ENCODE measurements at places on chromosomes 5 and 9.

GRCh38 chr5:94893412-94894135 is 275.1 kb downstream of the SLF1 start:
- peak; percentile 24 for DNase-seq

DNA sequence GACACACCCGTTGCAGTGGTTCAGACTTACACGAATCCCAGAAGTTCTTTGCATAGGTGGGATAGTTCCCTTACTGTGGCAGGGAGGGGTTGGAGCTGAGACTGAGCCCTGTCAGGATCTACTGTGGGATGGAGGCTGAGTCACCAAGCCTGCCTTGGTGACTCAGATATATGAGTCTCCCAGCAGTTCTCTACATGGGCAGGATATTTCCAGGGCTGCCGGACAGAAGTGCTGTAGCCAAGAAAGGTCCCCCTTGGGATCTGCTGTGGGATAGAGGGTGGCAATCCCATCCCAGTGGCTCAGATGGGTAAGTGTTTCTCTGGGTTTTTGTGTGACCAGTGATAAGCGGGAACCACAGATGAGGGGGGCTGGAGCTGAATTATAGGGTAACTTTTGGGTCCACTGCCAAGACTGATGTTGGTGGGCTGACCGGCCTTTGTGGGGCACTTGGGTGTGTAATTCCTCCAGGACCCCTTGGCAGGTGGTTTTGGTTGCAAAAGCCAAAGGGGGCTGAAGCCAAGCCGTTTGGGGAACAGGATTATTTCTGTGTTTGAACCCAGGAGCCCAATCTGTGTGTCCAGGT is 18.7 kb downstream of the XRCC4 start:
- no peak for DNase-seq

GRCh38 chr5:174759091-174759490 is 34.7 kb downstream of the MSX2 start:
- no peak for DNase-seq

DNA sequence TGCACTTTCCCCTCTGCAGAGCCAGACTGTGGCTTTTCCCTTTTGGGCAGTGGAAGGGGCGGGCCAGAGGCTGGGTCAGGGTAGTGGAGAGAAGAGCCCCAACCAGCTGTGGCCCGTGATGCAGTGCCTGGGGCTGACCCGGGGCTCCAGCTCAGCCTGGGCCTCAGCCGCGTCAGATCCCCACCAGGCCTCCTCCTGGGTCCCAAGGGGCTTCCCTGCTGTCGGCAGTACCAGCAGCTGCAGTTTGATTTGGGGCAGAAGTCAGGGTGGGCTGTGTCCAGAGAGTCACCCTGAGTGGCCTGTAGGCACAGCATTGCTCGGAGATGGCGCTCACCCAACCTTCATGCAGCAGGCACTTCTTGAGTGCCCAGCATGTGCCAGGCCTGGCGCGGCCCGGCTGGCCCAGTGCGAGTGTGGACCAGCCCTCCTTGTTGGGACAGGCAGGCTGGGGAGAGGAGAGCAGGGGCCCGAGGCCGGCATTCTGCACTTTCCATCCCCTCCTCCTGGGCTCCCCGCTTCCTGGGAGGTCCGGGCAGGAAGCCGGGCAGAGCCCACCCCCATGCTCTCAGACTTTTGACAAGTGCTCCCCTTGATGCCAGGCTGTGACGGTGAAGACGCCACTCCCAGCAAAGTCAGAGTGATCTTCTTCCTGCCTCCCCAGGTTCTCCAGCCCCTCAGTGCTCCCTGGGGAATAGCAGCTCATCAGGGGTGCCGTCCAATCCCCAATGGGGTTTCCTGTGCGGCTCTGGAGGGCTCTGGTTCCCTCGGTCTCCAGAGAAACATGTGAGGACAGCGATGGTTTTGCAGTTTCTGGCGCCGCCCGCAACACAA is 88.3 kb upstream of the COL5A1 start:
- DNase-seq = no peak

GRCh38 chr9:13480693-13481092 is 201.2 kb upstream of the MPDZ start:
- DNase-seq = no peak

DNA sequence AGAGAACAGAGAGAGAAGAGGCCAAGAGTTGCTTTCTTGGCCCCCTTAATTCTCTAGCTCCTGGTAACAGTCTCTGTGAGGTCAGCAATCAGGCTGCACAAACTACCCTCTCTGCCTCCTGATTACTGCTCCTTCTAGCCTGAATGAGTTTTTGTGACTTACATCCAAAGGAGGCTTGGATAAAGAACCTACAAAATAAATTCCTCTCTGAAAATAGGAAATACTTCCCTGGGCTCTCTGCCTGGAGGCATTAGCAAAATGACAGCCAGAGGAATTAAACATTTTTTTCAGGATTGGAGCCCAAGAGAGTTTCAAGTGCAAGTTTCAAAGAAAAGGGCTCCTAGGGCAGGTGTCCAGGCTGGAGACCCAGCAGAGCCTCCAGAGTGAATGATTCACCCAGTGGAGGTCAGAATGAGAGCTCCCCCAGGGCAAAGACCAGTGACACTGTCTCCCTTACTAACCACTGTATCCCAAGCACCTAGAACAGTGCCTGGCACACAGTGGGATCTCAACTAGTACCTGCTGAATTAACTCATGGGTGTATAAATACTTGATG is 162.5 kb downstream of the SPOCK1 start:
- DNase-seq = no peak

DNA sequence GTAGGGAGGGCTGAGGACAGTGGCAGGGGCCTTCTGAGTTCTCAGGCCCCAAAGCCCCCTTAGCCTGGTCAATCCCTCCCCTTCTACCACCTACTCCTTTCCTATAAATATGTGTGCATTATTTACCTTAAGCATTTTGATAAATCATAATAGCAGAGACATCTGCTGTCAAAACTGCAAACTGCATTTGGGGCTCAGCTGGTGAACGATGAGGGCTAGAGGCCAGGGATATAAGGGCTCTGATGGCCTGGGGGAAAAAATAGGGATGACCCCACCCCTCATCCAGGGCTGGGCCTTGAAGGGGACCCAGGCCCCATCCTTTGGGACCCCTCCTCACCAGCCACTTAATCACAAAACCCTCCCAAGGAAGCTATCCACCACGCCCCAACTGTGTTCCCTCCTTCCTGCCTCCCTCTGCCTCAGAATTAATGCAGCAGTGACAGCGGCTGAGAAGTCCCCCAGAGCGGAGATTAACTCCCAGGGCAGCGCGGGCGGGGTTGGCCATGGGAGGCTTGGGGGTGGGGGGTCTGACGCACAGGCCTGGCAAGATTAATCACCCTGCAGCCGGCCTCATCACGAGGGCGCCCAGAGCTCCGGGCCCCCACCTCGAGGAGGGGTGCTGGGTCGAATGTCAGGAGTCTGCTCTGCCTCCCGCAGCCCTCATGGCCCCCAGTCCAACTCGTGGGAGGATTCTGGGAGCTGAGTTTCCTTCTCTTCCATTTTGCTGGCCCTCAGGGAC is 42.1 kb downstream of the CXXC5 start:
- no peak for DNase-seq

DNA sequence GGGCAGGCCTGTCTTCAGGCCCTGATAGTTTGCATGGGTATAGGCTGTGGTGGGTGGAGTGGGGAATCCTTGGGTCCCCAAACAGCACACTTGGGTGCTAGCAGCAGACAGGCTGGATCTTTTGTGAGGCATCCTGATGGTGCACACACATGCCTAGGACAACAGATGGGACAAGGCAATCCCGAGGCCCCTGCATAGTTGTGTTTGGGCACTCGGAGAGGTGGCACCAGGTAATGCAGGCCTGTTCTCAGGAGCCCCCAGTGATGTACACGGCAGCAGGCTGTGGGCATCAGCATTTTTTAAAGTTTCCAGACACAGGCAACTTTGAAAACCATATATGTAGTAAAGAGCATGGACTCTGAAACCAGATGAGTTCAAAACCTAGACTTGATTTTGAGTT is 65.4 kb downstream of the EPB41L4A start:
- no peak for DNase-seq

GRCh38 chr5:113182658-113183344 is 206.2 kb downstream of the DCP2 start:
- no peak for DNase-seq

GRCh38 chr9:93226819-93227218 is 42.9 kb downstream of the WNK2 start:
- no peak for DNase-seq

DNA sequence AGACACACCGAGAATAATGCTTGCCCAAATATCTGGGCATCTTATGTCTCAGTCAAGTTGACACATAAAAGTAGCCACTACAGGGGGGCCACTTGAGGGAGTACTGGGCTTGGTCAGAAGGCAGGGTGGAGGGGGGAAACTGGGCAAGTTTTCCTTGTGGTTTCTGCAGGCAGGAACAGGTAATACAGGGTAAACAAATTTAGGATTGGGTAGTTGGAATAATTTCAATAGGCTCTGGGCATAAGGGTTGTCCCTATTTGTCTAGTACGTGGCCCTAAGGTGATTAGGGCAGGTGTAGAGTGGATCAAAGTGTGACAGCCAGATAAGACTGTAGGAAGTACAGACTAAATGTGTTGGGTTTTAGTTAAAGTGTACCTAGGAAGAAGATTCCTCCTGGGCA is 353.1 kb downstream of the TLE4 start:
- DNase-seq = no peak

DNA sequence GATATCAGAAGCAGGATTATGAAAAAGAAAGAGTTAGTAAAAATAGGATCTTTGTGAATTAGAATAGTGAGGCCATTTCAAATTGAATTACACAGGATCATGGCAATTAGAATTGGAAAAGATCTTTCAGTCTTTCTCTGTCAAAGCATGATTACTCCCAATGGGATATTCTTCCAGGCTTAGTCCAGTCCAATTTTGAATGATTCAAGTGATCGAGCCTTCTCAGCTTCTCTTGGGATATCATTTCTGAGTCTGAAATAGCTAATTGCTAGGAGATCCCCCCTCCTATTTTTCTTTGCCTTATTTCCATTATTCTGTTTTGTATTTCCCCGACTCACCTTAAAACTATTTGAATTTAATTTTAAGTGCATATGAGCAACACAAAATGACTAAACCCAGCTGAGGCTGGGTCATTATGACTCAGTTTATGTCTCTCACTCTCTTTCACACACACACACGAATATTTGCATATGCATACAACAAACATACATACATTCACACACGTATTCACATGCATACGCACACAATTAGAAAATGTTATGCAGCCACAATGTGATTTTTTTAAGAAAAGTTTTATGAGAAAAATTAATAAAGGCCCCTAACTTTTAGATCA is 34.8 kb upstream of the EFNA5 start:
- no peak for DNase-seq

DNA sequence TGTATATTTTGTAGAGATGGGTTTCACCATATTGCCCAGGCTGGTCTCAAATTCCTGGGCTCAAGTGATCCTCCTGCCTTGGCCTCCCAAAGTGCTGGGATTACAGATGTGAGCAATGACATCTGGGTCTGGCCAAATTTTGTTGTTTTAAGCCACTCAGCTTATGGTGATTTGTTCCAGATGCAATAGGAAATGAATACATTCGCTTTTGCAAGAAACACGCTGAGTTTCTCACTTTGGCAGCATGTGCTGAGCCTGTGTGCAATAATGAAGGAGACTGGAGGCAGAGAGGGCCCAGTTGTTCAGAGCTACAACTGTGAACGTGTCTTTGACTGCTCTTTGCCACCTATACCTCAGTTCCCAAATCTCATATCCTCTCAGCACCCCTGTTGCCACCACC is 56.4 kb downstream of the KIF4B start:
- DNase-seq = no peak

- no peak for DNase-seq
Measured at GRCh38 chr9:133354766-133355165, 1.5 kb downstream of the SURF1 start.

DNA sequence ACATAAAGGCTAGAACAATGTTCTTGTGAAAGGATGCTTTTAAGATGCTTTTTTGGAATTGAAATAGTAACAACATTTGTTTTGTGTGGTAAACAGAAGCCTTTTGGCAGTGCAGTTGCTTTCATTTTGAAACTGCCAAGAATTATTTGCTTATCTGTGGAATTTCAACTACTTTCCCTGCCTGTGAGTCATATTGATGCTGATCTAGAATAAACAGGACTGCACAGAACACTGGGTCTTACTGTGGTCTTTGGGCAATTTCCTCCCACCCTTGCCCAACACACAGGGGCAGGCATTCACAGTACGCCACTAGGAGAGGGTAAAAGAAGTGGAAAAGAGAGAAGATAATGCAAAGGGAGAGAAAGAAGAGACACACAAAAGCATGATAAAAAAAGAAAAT is 483.7 kb downstream of the ELAVL2 start:
- DNase-seq = no peak

GRCh38 chr5:139761501-139761900 is 34.1 kb upstream of the PSD2 start:
- DNase-seq = no peak

- DNase-seq = no peak
Measured at GRCh38 chr5:543755-544674, 19.8 kb upstream of the SLC9A3 start.

- DNase-seq = peak; percentile 56
Measured at GRCh38 chr5:125316915-125317535, 570.6 kb upstream of the ZNF608 start.

DNA sequence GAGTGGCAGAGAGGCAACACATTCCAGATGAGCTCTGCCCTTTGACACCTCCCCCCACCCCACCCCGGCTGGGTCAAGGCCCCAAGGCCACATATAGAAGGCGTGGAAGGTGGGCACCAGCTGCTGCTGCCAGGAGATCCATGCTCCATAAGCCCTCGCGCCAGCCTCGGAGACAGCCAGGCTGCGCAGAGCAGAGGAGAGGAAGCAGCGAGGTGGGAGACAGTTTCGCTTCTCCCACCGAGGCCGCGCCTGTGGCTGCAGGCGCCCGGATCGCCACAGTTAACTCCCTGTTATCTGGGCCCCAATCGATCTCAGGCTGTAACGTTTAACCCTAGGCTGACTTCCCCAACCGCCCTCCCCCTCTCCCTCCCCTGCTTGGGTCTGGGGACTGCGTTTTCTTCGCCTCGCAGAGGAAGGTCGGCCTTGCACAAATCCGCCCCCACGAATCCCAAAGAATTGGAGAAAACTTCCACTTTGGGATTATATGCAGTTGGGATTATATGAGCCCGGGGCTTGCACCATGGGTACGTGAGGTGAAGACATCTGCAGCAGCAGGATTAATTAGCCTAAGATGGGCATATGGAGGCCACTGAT is 1.1 kb upstream of the CXXC5 start:
- DNase-seq = no peak

DNA sequence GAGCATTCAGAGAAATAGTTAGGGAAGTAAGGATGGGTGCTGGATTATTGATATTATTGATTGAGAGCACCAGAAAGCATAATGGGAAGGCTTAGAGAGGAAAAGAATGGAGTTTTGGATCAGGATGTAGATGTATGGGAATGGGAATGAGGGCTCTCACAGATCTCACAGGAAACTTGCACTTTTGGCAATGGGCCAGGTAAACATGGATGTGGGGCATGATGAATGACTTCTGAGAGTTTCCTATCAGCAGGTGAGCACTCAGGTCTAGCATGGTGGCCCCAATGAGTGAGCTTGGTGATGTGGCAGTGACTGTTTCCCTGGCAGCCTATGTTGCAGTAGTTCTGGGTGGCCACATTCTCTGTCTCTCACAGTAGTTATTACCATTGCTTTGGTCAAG is 283.8 kb downstream of the FBXL7 start:
- DNase-seq = no peak

GRCh38 chr5:86625148-86625547 is 7.4 kb downstream of the COX7C start:
- no peak for DNase-seq

- DNase-seq = no peak
Measured at GRCh38 chr9:97668485-97668884, 28.7 kb downstream of the XPA start.
